Nucleus accumbens (tissue), 56 donors: ENCODE measurements at places on chromosomes 13 and 19.
A peak's percentile ranks its signal among the peaks of the same experiment; 100 is the strongest.

GRCh38 chr13:114109641-114110041, 22.8 kb downstream of the RASA3 start:
- no peak for DNase-seq

DNA sequence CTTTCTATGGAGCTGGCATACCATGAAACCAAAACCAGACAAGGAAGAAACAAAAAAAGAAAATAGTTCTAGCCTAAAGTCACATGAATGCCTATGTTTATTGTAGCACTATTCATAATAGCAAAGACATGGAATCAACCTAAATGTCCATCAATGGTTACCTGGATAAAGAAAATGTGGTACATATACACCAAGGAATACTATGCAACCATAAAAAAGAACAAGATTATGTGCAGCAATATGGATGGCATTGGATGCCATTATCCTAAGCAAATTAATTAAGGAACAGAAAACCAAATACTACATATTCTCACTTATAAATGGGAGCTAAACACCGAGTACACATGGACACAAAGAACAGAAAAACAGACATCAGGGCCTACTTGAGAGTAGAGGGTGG, 10.5 kb downstream of the ZNF780A start:
- no peak for DNase-seq

DNA sequence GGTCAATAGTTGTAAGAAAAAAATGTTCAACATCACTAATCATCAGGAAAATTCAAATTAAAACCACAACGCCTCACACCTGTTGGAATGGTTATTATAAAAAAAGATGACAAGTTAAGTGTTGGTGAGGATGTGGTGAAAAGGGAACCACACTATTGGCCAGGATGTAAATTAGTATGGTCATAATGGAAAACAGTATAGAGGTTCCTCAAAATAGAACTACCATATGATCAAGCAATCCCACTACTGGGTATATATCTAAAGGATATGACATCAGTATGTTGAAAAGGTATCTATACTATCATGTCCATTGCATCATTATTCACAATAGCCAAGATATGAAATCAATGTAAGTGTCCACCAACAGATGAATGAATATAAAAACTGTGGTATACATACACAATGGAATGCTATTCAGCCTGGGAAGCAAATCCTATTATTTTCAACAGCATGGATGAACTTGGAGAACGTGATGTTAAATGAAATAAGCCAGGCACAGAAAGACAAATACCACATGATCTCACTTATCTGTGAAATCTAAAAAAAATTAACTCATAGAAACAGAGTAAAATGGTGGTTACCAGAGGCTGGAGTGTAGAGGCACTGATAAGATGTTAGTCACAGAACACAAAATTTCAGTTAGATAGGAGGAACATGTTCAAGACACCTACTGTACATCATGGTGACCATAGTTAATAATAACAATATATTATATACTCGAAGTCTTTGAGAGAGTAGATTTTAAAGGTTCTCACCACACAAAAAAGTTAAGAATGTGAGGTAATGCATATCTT, 56.6 kb downstream of the TBC1D4 start:
- DNase-seq = no peak

- DNase-seq = peak; percentile 4
Observed at GRCh38 chr19:3210347-3211017, 14.0 kb upstream of the CELF5 start.

GRCh38 chr19:6374711-6375410, 872 bp downstream of the PSPN start:
- DNase-seq = no peak

DNA sequence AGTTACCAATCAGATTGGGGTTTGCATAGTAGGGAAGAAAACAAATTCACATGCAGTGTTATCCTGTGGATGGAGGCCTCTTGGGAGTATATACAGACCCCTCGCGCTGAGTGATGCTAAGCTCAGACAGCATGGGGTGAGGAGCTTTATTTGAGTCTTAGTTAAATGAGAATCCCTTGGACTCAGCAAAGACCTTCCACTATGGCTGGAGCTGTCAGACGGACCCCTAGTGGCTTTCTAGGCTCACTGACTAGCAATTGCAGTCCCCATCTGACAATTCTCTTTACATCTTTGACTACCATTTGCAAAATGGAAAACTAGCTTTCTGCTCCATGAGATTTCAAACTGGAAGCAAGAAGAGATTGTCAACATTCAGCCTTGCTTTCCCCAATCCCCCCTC, 90.4 kb downstream of the STOML3 start:
- no peak for DNase-seq

- no peak for DNase-seq
Observed at GRCh38 chr13:112150352-112150751, 83.4 kb downstream of the SOX1 start.

- no peak for DNase-seq
Observed at GRCh38 chr19:1168572-1169410, 5.3 kb downstream of the SBNO2 start.

DNA sequence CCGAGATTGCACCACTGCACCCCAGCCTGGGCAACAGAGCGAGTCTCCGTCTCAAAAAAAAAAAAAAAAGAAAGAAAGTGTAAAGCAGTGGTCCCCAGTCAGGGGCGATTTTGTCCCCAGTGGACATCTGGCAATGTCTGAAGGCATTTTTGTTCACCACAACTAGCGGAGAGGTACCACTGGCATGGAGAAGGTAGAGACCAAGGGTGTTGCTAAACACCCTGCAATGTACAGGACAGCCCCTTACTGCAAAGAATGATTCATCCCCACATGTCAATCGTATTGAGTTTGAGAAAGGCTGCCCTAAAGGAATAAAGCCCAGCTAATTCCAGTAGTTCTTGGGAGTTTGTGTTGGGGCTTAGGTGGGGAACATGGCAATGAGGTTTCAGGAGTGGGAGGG, 38.7 kb downstream of the CYP4F2 start:
- no peak for DNase-seq

DNA sequence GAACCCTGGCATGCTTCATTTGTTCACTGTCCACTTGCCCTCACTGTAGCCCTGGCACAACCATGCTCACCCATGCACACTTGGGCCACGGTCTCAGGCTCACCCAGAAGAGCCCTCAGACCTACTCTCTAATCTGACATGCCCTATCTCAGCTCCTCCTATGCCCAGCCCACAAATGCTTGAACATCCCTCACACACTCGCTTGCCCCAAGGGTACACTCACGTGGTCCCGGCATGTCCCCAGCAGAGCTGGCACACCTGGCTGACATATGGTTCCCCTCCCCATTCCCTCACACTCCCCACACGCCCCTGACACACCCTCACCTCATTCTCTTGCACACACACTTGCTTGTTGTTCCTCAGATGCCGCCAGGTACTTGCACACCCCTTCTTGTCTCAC, 55.7 kb downstream of the MAP4K1 start:
- no peak for DNase-seq

DNA sequence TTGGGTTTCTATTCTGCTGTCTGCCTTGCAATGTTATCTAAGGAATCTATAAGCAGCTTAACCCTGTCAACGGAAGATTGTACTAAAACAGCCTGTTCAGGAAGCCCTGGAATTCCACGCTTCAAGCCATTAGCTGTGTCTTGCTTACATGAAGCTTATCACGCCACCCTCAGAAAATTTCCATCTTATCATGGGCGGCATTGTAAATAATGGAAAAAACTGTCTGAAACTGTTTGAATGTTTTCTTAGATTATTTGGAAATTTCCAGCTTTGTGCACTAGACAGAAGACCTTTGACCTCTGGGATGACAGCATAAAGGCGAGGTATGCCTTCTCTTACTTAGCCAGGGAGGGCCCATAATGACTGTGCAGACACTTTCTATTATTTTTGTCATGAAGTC, 319.7 kb downstream of the KCNRG start:
- no peak for DNase-seq

DNA sequence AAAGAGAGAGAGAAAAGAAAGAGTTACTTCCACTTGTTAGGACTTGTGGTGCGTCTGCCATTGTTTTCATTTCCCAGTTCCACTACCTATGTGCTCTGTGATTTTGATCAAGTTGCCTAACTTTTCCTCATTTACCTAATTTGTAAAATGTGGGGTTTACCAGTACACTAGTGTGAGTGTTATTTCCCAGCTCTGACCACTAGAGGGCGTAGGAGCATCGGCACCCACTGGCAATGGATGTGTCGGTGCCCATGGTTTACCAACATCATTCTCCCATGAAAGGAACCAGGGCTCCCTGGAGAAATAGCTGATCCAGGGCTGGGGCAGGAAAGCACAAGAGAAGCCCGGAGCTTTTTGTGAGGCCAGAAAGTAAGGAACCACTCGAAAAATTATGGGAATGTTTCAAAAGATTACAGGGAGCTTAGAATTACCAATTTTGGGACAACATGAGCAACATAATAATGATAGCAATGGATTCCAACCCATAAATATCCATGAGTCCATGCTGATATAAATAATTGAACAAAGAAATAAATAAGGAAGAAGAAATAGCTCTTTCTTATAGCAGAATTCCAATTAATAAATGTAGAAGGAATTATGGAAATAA, 15.1 kb upstream of the CEACAM4 start:
- DNase-seq = no peak

- no peak for DNase-seq
Observed at GRCh38 chr19:10855879-10856522, 7.8 kb downstream of the C19orf38 start.

GRCh38 chr13:113398963-113399754, 35.2 kb upstream of the GRTP1 start:
- DNase-seq = no peak

DNA sequence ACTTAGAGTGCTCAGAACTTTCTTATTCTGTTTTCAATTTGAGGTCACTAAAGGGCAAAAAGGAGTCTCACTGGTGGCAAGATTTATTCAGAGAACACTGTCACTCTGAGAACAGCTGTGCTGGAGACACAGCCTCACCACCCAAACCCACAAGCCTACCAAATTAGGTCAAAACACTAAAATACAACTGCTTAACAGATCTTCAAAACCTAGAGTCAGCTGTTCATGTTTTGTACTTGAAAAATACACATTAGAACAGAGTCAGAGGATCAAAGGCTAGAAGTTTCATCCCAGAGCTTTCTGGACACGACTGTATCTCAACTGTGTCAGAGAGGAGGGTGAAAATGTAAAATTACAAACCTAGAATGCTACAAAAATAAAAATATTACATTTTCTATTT, 89.3 kb downstream of the MIPEP start:
- DNase-seq = no peak

- DNase-seq = no peak
Observed at GRCh38 chr13:113801289-113801961, 42.4 kb downstream of the TMEM255B start.

DNA sequence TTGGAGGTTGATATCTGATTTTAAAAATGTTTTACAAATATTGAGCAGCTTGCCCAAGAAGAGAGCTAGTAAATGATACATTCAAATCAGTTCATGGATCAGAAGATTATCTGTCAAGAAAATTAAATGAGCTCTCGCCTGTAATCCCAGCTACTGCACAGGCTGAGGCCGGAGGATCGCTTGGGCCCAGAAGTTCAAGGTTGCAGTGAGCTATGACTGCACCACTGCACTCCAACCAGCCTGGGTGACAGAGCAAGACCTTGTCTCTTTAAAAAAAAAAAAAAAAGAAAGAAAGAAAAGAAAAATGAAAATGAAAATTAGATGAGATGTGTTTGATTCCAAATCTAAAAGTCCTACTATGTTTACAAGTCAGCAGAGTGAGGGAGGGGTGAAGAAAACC, 2.4 kb downstream of the SPART start:
- DNase-seq = no peak

DNA sequence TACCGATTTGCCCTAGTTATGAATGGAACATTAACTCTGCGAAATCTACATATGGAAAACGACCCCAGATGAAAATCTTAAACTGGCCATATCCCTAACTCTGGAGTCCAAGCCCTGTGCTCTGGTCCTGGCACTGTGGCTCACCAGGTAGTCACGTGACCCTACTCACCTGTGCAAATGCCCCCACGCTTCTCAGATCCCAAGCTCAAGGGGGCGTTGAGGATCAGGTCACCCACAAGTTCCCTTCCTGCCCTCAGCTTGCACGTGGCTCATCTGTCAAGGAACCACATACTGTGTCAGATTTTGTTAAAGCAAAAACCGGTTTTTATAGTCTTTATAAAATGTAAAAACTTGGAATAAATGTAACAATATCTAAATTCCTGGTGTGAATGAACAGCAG, 324.0 kb downstream of the SHISA2 start:
- no peak for DNase-seq

- DNase-seq = no peak
Observed at GRCh38 chr13:30810261-30810701, 74.9 kb downstream of the ALOX5AP start.

GRCh38 chr13:41075034-41075433, 13.7 kb downstream of the WBP4 start:
- DNase-seq = no peak

DNA sequence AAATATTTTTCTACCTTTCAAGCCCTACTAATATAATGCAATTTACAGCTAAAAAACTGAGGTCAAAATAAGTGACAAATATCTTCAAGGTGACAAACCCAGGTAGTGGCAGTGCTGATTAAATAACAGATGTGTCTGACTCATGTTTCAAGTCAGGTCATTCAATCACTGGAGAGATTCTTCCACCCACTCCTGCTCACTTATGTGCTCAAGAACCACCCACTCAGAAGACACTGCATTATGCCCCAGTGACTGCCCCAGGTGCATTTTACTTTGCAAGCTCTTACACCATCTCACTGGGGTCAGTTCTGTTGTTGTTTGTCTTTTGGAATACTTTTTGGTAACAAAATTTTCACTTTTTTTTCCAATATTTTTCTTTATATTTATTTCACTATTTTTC, 2.2 kb downstream of the ZNF100 start:
- no peak for DNase-seq

DNA sequence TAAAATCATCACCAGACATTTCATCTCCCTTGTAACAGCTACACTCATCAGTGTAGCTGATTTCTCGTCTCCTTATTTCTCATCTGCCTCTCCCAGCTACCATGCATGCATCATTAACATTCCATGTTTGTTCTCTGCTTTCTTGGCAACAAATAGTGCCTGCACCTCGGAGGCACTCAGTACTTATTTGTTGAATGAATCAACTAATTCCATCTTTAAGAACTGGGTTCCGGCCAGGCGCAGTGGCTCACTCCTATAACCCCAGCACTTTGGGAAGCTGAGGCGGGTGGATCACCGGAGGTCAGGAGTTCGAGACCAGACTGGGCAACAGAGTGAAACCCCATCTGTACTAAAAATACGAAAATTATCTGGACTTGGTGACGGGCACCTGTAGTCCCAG, 63.9 kb upstream of the GTF3A start:
- DNase-seq = no peak
